Activated T-helper 1 cell treated with anti-CD3 and anti-CD28 coated beads, Interleukin-2, amount 50 U/mL, for 16 hours (primary cell): ENCODE measurements at places on chromosomes 7 and 10.
A peak's percentile ranks its signal among the peaks of the same experiment; 100 is the strongest.

GRCh38 chr7:69967689-69968450 lies 369.6 kb downstream of the AUTS2 start:
- no peak for DNase-seq

DNA sequence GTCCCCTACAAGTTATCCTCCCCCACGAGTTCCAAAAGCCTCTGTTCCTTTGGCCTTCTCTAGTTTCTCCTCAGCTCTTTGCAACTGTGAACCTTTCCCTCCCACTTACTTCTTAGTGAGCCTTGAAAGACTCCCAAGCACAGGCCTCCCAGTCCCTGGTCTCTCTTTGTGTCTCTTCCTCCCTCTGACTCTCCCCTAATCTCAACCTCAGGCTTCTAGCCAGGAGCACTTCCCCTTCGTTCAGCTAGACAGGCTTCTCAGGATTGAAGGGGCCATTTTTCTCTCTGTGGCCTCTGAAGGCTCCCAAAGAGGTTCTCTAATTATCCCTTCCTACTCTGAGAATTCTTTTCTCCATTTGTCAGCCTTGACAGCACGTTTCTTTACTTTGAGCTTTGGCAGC lies 50.2 kb upstream of the PHYHIPL start:
- no peak for DNase-seq

GRCh38 chr7:47941136-47941844 lies 7.0 kb downstream of the PKD1L1 start:
- no peak for DNase-seq

DNA sequence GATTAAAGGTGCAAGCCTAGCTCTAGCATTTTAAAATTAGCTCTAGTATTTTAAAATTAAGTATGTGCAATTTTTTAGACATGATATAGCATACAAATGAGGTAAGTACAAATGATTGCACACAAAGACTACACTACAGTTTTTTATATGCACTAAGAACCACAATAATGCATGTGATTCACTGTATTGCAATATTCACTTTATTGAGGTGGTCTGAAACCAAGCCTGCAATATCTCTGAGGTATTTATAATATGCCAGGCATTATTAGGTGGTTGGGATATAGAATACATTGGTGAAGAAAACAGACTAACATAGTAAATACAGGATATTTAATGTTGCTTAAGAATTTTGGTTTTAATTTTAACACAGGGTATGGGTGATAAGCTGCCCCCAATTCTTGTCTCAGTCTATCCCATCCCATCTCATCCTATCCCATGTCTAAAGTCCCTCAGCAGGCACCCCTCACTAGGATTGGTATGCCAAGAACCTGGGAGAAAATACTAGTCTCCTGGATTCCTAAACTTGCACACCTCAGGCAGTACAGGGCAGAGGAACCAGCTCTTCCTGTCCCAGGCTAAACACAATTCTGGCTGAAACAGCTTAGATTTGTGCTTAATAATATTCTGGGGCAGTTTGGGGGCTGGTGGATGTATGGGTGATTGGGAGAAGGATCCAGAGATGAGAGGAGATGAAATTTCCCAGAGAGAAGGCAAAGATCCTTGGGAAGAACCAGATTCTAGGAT lies 90.4 kb downstream of the HIPK2 start:
- DNase-seq, result no peak

- no peak for DNase-seq
Observed at GRCh38 chr10:76265441-76266113, 834.2 kb downstream of the LRMDA start.

DNA sequence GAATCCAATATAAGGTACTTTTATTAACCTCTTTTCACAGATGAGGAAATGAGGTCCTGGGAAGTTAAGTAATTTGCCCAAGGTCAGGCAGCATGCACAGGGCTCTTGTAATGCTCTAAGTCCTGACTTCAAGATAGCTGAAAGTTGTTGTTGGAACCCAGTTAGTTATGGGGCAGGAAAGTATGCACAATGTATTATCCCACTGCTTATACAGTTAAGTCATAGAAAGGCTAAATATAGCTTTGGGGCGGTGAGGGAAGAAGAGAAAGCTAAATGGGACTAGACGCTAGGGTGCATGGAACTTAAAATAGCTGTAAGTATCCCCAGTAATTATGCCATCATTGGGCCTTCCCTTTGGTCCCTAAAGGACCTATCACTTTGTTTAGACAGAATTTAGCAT lies 9.2 kb downstream of the GLCCI1 start:
- DNase-seq, result no peak

DNA sequence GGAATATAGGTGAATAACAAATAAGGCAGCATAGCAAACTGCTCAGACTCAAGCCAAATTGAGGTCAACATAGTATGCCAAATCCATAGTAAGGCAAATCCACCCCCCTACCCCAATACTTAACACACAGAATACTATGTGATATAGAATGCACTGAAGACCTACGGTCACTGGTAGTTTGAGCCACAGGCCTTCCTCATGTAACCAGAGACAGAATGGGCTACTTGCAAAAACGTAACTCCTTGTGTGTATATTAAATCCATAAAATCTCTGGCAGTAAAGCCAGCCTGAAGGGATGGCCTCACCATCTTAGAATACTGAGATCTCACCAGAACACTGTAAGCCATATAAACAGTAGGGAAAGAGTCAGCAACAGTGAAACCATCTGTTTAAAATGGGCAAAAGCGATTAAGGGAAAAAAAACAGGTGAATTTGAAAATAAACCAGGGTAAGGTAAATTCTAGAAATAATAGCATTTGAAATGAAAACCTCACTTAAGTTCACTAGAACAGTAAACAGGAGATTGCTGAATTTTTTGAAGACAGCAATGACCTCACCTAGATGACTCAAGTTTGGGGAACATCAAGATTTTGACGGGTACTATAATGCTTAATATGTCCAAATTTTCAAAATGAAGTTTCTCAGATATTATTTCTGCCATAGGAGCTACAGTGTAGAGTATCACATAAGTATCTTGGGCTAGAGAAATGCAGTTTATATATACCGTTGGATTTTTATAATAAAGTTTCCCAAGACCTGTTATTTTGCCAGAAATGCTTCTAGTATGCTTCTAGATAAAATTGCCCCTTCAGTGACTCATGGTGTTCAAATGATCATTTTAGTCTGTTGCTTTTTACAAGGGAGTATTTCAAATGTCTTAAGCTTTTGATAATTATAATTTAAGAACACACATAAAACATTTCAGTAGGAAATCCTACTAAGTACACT lies 13.9 kb downstream of the HNRNPA2B1 start:
- no peak for DNase-seq

DNA sequence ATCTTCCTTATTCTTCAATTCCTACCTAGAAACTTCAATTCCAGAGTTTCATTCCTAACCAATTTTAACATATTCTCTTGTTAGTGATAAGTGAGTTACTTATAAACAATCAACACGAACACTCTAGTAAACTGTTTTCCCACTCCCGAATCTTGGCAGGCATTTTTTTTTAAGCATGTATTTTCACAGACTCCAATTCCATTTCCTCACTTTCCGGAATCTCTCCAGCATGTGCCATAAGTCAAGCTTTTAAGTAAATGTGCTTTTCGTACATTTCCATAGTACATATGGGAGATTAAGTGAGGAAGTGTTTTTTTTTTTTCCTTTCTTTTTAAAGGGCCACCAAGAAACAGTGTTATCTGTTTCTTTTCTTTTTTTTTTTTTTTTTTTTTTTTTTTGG lies 89.1 kb downstream of the FGFR2 start:
- no peak for DNase-seq

DNA sequence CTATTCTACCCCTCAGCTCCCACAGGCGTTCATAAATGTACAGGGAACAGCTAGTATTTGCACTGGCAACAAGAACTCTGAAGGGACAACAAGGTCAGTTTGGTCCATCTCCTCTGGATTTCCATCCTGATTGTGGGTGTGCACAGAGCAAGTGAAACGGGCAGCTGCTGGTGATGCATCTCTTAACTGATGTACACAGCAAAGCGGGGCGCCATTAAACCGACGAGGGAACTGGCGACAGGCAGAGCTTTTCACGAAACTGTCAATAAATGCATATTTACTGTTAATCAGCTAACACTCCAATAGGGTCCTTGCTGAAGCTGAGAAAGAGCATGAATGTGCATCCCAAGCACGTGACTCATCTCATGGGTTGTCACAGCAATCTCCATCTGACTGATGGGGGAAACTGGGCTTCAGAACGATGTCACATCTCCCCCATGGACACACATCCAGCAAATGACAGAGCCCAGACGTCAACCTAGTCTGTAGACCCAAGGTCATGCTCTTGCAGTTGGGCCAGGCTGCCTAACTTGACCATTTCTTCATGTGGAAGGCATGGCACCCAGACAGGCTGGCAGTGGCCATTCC lies 54.2 kb downstream of the FAM53B start:
- no peak for DNase-seq

- DNase-seq, result peak; percentile 98
Observed at GRCh38 chr10:12129222-12130111, at the start of gene SEC61A2. Gene SEC61A2 (plus strand): TSS chr10:12129677. CDS start chr10:12129788, 111 bp downstream.

DNA sequence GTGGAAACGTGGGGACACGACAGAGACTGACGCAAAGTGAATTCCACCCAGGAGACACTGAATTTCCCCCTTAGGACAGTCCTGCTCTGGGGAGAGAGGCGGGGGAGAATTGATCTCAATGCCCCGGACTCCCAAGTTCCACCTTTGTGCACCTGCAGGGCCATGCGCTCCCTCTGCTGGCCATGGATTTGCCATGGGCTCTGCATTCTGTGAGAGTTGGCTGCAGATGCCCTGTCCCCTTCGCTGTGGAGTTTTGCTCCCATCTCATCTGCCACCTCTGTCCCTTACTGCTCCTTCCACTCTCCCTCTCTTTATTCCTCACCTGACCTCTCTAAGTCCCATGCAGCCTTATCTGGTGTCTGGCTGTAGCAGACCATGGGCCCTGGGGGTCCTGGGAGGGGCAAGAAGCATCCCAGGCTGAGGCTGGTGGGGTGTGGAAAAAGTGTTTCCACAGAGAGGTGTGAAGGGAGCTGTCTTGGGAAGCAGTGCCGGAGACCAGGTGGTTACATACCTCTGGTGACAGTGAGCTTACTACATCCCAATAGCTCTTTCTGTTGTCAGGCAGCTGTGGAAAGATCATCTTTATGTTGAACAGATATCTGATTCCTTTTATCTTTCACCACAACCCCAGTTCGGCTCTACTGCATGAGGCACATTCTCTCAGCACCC lies 14.3 kb downstream of the GHRHR start:
- DNase-seq, result no peak
